ENCODE measurements at places on chromosomes 12 and 14.
A peak's percentile ranks its signal among the peaks of the same experiment; 100 is the strongest.

- no peak for DNase-seq
Observed at GRCh38 chr14:101150039-101150610, 246.6 kb upstream of the RTL1 start.

DNA sequence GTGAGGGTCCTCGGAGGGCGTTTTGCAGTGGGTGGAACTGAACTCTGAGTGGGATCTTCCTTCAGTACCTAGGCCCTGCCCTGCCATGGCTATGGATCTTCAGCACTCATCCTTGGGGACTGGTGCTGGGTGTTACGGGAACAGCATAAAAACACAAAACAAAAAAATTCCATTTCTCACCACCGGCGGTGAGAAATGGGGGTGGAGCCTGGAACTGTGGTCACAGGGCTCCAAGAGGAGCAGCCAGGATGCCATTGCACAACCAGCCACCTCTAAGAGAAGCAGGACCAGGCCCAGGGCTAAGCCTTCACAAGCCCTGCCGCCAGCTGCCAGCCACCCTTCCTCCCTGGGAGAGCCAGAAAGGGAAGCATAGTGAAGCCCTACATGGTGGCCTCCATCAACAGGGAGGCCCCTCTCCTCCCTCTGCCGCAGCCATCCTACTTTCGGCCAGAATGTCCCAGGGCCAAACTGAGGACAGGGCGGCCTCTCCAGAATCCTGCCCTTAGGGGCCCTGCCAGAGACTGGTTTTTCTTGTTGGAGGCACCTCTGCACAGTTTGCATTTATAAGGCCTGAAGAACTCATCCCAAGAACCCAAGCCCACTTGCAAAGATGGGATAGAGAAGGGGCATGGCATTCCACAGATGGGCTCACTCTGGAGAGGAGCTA lies 76.5 kb downstream of the VCPKMT start:
- no peak for DNase-seq

DNA sequence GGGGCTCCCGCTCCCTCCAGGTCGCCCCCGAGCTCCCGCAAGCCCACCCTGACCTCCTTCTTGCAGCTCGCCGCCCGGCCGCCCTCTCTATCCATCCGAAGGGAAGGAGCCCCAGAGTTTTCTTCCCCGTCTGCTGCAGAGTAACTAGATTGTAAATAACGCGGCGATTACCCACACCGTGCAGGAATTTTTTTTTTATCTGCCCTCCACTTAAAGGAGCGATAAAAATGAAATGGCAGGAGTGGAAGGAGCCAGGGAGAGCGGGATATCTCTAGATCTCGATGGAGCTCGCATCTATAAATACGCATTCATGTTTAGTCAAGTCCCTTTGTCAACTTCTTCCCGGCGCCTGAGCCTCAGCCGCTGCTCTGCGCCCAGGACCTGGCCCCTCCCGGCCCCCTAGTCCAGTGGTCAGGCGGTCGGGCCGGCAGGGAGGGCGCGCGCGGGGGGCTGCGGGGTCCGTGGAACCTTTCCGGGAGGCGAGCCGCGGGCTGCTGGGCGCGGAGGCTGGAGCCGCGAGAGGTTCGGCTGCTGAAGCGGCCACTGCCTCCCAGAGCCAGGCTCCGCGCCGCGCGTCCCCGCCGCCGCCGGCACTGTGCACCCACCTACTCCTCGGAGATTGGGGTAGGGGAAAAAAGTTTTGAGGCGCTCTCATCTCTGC lies 386.0 kb downstream of the BCAT1 start:
- no peak for DNase-seq

GRCh38 chr12:1574865-1575259 lies 19.5 kb downstream of the FBXL14 start:
- no peak for DNase-seq

DNA sequence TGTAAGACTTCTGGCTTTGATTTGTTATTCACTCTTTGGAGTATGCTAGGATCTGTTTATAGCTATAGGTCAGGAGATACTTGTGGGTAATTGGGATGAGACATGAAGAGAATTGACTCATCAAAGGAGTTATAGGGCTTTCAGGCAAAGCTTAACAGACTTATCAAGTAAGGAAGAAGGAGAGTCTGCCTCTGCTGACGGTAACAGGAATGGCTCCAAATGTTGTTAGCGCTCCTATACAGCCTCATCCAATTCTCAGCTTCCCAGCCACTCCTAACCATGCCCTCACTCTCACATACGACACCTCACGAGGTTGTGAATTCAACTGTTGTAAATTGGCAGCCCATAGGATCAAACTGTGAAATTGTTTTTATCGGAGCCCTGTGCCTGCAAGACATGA lies 140.5 kb downstream of the KCNA5 start:
- DNase-seq = no peak

GRCh38 chr12:45914090-45914489 lies 76.3 kb downstream of the SCAF11 start:
- DNase-seq = no peak

- no peak for DNase-seq
Observed at GRCh38 chr14:92702441-92702918, 45.9 kb downstream of the LGMN start.

- no peak for DNase-seq
Observed at GRCh38 chr12:9806714-9807113, 20.6 kb upstream of the KLRF1 start.

DNA sequence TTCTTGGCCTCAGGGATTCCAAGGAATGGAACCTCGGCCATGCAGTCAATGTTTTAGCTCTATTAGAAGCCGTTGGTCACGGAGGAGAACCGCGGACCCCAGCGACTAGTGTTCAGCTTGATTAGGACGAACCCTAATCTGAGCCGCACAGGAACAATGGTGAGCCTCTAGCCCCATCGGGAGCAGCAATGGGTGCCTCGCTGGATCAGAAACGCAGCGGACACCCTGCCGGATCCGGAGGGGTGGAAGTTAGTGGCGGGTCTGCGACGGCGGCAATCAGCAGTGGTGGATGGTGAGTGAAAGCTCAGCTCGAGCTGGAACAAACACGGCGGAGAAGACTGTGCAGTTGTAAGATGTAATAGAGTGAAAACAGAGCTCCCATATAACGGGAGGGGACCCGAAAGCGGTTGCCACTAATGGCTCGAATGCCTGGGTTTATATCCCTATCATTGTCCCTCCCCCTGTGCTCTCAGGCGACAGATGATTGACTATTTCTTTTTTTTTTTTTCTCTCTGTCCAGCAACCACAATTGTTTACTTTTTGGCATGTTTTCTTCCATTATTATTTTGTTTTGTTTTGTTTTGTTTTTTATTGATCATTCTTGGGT lies 127.7 kb downstream of the ZNF664 start:
- DNase-seq = no peak

DNA sequence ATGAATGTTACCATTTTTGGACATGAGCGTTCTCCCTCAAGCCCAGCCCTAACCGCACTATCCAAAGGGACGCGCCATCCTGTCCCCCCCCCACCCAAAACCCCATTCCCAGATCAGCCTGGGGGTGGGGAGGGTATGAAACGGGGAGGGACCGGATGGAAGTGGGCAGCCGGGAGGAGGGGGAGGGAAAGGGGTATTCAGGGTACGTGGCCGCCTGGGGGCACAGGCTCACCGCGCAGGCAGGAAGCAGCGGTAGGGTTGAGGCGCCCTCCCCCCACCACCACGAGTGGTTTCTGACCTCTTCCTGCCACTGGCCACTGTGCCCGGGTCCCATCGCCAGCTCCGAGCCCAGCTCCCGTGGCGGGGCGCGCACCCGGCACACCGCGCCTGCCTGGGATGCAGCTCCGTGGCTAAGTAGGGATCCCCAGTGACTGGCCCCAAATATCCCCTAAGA lies 1.4 kb downstream of the ACTN1 start:
- peak; percentile 58 for DNase-seq

DNA sequence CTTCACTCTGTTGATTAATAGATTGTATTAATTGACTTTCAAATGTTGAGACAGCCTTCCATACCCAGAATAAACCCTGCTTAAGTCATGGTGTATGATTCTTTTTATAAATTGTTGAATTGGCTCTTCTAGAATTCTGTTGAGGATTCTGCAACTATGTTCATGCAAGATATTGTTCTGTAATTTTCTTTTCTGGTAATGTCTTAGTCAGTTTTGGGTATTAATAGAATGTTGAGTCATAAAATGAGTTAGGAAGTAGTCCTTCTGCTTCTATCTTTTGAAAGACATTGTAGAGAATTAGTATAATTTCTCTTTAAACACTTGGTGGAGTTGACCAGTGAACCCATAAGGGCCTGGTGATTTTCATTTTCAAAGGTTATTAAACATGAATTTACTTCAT lies 958.9 kb downstream of the LRFN5 start:
- no peak for DNase-seq

- DNase-seq = peak; percentile 76
Observed at GRCh38 chr12:48183091-48183875, at the start of gene CCDC184. Gene CCDC184 (plus strand): TSS chr12:48183644. CDS start chr12:48184123, 479 bp downstream.

- DNase-seq = no peak
Observed at GRCh38 chr12:51905471-51906429, 1.6 kb upstream of the ACVRL1 start.

GRCh38 chr14:38145142-38145541 lies 62.6 kb upstream of the SSTR1 start:
- no peak for DNase-seq

- DNase-seq = no peak
Observed at GRCh38 chr12:120497524-120498150, 1.7 kb downstream of the DYNLL1 start.

DNA sequence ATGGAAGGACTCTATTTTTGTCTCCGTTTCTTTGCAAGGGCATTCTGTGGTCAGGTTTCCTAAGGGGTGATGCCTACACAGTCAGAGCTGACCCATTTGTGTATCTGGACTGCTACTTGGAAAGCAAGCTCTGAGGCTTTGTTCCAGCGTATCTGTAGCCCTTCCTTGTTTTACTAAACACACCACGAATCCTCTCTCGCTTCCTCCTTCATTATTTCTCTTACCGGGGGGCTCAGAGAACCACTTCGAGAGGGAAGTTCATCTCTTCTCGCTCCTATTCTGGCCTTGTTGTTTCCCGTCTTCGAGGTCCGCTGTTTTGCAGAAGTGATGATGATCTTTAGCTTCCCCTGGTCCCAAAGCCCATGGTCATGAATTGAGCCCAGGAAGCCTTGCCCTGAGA lies 164.7 kb downstream of the SSPN start:
- DNase-seq = no peak

DNA sequence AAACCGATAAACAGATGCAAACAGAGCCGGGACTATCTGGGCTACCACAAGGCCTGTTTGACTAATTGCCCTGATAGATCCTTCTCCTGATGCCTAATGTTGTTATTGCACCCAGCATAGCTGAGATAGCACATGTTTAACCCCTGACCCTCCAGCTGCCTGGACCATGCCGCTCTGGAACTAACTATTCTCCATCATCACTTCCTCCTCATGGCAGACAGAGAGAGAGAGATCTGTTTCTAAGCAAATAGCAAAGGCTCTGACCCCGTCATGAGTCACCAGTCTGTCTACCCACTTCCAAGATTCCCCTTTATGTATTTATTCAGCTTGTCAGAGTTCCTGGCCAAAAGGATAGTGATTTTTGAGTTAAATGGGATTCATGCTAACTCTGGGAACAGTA lies 58.2 kb upstream of the FLRT2 start:
- DNase-seq = no peak

Measured in CD4-positive, alpha-beta T cell treated with Interleukin-6 at 100 ng/mL for 8 hours (primary cell).